ENCODE measurements at places on chromosomes 3 and 15.

GRCh38 chr3:111588527-111588926 is 6.6 kb downstream of the ZBED2 start:
- DNase-seq = peak; percentile 35

DNA sequence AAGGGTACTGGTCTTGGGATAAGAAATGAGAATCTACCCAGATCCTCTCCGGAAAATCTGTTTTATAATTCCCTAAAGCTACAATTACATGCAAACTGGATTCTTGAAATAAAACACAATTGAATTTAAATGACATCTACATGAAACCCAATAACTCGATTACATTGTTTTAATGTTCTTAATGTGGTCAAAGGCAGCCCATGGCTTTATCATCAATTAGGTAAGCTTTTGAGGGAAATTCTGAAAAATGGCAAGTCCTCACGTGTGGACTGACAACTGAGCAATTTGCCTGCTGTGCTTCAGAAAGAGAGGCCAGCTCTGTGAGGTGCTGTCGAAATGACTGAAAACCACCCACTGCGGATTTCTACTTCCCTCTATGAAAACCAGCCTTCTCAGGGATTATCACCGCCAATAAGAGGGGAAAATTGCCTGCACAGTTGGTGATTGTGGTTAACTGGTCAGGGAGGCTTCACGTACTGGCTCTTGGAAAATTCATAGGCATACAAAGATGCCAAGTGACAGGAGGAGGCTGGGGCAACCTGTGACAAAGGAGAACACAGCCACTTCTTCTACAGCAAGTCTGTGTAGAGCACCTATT is 200.8 kb upstream of the SLCO3A1 start:
- DNase-seq = no peak

DNA sequence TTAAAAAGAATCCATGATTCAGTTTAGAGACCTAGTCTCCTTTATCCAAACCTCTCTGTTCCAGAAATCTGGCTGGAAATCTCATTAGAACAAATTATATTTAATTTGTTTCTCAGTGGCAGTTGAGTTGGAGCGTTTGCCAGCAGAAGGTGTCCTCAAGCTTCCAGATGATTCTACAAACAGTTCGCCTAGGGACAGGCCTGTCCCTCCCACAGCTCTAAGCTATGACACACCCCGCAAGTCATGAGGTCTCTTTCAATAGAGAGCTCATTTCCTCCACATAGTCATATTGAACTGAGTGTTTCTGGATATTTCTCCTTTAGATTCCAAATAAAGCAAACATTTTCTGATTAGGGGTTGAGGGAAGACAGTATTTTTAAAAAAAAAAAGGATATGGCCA is 230.3 kb downstream of the ATP8B4 start:
- DNase-seq = no peak

GRCh38 chr3:61579685-61580084 is 18.3 kb downstream of the PTPRG start:
- no peak for DNase-seq

GRCh38 chr3:157136647-157137387 is 23.1 kb downstream of the CCNL1 start:
- DNase-seq = peak; percentile 68

DNA sequence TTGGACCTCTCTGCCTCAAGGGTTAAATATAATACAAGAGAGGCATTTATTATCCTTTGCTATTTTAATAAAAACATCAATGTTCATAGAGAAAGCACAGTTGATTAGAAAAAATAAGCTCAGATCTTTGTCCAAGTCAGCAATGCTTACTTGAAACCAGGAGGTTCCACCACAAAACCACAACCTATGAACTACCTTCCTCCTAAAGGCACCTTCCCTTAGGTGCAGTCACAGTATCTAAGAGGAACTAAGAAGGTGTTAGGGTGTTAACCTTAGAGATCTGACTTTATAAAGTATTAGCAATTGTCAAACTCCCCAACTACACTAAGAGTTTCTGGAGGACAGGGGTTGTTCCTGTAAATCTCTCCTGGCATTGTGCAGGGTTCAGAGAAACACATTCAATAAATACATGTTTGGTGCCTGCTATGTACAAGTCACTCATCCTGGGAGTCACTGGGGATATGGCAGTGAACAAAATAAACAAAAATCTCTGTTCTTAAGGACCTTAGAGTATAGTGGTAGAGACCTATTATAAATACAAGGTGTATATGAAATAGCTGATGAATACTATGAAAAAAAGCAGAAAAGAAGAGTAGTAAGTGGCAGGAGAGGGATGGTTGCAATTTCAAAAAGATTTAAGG is 208.6 kb downstream of the NFKBIZ start:
- no peak for DNase-seq

DNA sequence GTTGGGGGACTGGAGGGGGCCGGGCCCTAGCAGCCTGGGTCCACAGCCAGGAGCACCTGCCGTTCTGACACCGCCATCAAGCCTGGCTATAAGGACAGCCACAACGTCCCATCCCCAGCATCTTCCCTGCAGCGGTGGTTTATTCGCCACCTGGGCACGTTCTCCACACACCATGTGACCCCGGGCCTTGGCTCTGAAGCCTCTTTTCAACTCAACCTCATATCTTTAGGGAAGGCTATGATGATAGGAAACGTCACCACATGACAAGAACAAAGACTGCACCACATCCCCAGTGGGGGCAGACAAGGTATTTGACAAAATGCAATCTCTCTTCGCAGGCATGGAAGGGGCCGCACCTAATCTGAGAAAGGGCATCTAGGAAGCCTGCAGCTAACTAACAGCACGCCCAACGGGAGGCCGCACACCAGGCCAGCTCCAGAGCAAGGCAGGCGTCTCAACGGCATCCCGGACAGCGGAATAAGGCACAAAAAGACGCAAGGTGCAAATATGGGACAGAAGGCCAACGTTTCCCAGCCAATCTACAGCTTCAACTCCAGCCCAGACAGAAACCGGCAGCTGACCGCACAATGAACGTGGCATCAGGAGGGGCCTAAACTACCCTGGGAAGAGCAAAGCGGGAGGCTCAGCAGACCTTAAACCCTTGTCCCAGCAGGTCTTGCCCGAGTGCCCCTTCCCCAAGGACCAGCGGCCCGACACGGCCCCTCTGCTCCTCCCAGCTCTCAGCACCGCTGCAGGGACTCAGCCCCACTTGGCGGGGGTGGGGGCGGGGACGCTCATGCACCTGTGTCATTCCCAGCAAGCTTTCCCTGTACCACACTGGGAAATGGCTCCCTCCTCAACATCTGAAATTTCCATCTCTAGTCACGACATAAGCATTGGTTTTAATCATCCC is 41.9 kb downstream of the NIPA2 start:
- DNase-seq = no peak

DNA sequence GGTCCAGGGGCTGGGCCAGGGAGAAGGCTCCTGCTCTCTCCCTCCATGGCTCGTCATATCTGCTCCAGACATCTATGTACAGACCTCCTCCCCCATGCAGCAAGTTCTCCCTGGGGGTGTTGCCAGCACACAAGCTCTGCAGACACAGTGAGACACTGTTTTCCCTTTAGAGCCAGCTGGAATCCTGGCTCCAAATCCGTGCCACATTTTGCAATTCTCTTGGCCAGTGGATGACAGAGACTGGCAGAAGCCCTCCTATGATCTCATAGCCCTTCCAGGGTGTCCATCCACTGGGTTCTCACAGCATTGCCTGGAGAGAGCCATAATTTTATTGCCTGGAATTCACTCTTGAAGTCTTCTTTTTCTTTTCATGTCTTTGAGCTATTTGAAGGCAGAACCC is 203.9 kb downstream of the TLE3 start:
- DNase-seq = peak; percentile 50

Data from M059J (cell line).